ENCODE measurements at places on chromosomes 16 and 17. TPM values are rescaled to one million over a fixed set of nuclear protein-coding genes. Genes with fewer than 3 reads are reported as not detected.
A peak's percentile ranks its signal among the peaks of the same experiment; 100 is the strongest.

CHD3 gene
- 78.1 TPM for total RNA-seq

TM4SF5 gene
- total RNA-seq = not detected

BCAR1 gene
- 17.8 TPM for total RNA-seq

ITGAX gene
- 0.18 TPM for total RNA-seq

MYL11 gene
- not detected for total RNA-seq

ZG16B gene
- 0.54 TPM for total RNA-seq

KRT33B gene
- 0.18 TPM for total RNA-seq

SLC22A31 gene
- 0.56 TPM for total RNA-seq

DNA sequence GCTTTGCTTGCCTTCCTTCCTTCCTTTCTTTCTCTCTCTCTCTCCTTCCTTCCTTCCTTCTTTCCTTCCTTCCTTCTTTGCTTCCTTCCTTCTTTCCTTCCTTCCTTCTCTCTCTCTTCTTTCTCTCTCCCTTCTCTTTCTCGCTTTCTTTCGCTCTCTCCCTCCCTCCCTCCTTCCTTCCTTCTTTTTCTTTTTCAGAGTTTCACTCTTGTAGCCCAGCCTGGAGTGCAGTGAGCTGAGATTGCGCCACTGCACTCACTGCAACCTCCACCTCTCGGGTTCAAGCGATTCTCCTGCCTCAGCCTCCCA, 17.9 kb downstream of the FOXJ1 start:
- H3K27ac ChIP-seq = no peak overlapping the region
- H3K27me3 ChIP-seq = peaks cover 14% of the 10 kb centered on the region
- no peak overlapping the region for H3K4me3 ChIP-seq

- DNase-seq = no peak
- H3K27me3 ChIP-seq = peaks cover 3% of the 10 kb centered on the region
- H3K27ac ChIP-seq = no peak overlapping the region
- H3K4me3 ChIP-seq = no peak overlapping the region
- peaks cover 2% of the 10 kb centered on the region for H3K4me1 ChIP-seq
Observed at GRCh38 chr17:65751263-65751662, 189.8 kb upstream of the AXIN2 start.

- no peak overlapping the region for H3K27ac ChIP-seq
- DNase-seq = no peak
- H3K4me1 ChIP-seq = peaks cover 6% of the 10 kb centered on the region
- H3K36me3 ChIP-seq = peaks cover 3% of the 10 kb centered on the region
Observed at GRCh38 chr17:80106176-80106575, 4.8 kb downstream of the GAA start.

GRCh38 chr17:2452216-2452750, 51.4 kb upstream of the MNT start:
- no peaks in the 10 kb centered on the region for H3K27me3 ChIP-seq
- H3K4me3 ChIP-seq = no peak overlapping the region
- H3K36me3 ChIP-seq = peaks cover 3% of the 10 kb centered on the region
- peak; percentile 42 for DNase-seq
- peaks cover 3% of the 10 kb centered on the region for H3K4me1 ChIP-seq
- H3K27ac ChIP-seq = no peak overlapping the region

GRCh38 chr17:37318931-37319594, 56.7 kb upstream of the C17orf78 start:
- H3K27me3 ChIP-seq = no peaks in the 10 kb centered on the region
- H3K4me3 ChIP-seq = no peak overlapping the region
- no peaks in the 10 kb centered on the region for H3K4me1 ChIP-seq

GRCh38 chr17:67716405-67716798, 1.3 kb upstream of the NOL11 start:
- H3K4me3 ChIP-seq = no peak overlapping the region
- H3K27ac ChIP-seq = no peak overlapping the region
- H3K27me3 ChIP-seq = no peaks in the 10 kb centered on the region
- no peaks in the 10 kb centered on the region for H3K36me3 ChIP-seq
- peaks cover 2% of the 10 kb centered on the region for H3K4me1 ChIP-seq
- DNase-seq = no peak

DNA sequence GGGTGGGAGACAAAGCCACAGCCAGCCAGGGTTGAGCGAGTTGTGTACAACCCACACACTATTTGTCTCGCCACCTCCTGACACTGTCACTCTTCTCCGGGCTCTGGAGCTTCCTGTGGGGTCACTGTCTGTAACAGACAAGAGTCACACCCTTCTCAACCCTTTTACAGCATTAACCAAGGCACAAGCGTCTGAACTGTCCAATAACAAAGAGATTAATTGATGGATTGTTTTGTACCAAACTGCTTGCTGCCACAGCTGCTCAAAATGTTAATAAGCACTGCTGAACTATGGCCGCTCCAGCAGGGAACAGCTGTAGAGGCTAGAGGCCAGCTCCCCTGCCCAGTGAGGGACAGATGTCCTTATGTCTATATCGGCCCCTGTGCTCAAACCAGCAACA, 25.2 kb upstream of the HYDIN start:
- no peak for DNase-seq
- no peak overlapping the region for H3K4me3 ChIP-seq
- H3K27ac ChIP-seq = no peak overlapping the region
- H3K36me3 ChIP-seq = no peaks in the 10 kb centered on the region

- H3K4me3 ChIP-seq = no peak overlapping the region
- no peak for DNase-seq
- no peak overlapping the region for H3K27ac ChIP-seq
- peaks cover 3% of the 10 kb centered on the region for H3K4me1 ChIP-seq
Observed at GRCh38 chr16:70648606-70649005, 2.2 kb downstream of the IL34 start.

DNA sequence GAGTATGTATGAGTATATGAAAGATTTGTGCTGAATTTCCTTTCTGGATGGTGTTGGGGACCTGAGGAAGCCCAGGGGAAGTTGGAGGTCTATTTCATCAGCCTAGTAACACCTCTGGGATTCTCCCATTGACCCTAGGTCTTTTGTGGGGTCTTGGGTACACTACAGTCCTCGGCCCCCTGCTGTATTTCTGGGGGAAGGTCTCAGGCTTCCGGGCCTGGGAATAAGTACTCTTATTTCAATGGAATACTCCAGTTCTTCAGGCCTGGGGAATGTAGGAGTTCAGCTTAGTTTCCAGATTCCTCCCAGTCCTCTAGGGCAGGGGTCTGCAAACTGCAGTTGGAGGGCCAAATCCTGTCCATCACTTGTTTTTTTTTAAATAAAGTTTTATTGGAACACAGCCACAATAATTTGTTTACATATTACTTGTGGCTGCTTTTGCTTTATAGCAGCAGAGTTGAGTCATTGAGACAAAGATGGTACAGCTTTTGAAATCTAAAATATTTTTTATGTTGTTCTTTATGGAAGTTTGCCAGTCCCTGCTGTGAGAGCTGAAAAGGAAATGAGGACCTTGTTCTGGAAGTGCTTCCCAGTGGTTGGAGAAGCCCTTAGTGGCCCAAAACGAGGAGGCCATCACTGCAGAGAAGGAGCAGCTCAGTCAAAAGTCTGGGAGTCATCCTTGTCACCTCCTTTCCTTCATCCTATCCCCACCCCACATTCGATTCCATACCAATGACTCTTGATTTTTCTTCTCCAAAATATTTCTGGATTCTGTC, 142.5 kb upstream of the HS3ST2 start:
- no peaks in the 10 kb centered on the region for H3K36me3 ChIP-seq
- H3K27me3 ChIP-seq = peaks cover 23% of the 10 kb centered on the region
- H3K4me3 ChIP-seq = no peak overlapping the region
- no peak overlapping the region for H3K27ac ChIP-seq
- H3K4me1 ChIP-seq = no peaks in the 10 kb centered on the region
- DNase-seq = peak; percentile 18

DNA sequence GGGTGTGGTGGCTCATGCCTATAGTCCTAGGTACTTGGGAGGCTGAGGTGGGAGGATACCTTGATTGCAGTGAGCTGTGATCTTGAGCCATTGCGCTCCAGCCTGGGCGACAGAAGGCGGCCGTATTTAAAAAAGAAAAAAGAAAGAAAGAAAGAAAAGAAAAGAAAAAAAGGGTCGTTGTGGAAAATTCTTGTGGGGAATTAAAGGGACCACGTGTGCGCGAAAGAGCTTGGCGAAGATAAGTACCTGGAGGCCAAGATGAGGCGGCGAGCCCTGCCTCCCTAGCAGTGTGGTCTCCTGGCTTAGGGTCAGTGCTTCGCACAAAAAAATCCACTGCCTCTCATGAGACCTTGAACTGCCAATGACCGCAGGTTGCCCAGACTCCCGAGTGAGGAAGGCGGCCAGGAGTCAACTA, 728 bp upstream of the NMT1 start:
- H3K4me1 ChIP-seq = peaks cover 6% of the 10 kb centered on the region
- H3K27me3 ChIP-seq = no peaks in the 10 kb centered on the region
- H3K27ac ChIP-seq = peak overlapping the region; percentile 75
- DNase-seq = no peak

DNA sequence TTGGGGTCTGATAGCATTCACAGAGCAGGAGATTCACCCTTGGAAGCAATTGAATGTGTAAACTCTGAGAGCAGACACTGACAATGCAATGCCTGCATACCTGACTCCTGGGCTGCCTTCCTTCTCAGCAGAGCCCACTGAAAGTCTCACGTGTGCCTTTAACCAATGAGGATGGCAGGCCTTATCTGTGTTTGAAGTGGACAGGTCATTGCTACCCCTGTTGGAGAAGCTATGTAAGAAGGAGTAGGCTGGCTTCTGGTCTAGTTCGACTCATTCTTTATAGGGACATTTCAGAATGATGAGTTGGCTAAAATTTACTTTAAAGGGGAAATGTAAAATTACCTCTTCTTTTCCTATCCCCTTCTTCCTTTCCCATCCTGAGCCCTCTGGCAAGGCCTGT, 446.3 kb downstream of the SLC39A11 start:
- no peaks in the 10 kb centered on the region for H3K36me3 ChIP-seq
- no peak overlapping the region for H3K27ac ChIP-seq
- H3K4me3 ChIP-seq = no peak overlapping the region
- H3K27me3 ChIP-seq = no peaks in the 10 kb centered on the region
- no peaks in the 10 kb centered on the region for H3K4me1 ChIP-seq

DNA sequence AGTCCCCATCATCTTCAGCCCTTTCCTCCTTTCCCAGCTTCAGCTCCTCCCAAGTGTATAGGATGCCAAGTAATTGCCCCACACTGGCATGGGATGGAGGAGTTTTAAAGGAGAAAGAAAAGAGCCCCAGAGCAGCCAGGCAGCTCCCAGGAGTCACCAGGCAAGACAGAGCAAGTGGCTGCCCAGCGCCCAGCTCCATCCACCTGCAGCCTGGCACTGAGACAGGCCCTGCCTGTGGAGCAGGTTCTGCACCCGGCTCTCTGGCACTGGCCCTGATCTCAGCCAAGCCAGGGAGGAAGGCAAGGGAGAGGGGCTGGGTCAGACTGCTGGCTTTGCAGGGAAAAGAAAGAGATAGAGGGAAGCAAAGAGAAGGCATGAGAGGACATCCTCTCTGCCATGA, 21.7 kb downstream of the FOXN1 start:
- H3K27ac ChIP-seq = no peak overlapping the region
- no peak for DNase-seq
- H3K36me3 ChIP-seq = no peaks in the 10 kb centered on the region
- H3K4me1 ChIP-seq = peaks cover 22% of the 10 kb centered on the region
- no peak overlapping the region for H3K4me3 ChIP-seq

GRCh38 chr17:69853541-69854224, 221.3 kb upstream of the KCNJ16 start:
- H3K36me3 ChIP-seq = no peaks in the 10 kb centered on the region
- no peak overlapping the region for H3K4me3 ChIP-seq
- H3K27ac ChIP-seq = no peak overlapping the region
- no peaks in the 10 kb centered on the region for H3K27me3 ChIP-seq

GRCh38 chr16:72214821-72215220, 42.9 kb upstream of the PMFBP1 start:
- H3K4me3 ChIP-seq = no peak overlapping the region
- H3K27me3 ChIP-seq = no peaks in the 10 kb centered on the region
- no peaks in the 10 kb centered on the region for H3K4me1 ChIP-seq
- no peak for DNase-seq
- no peak overlapping the region for H3K27ac ChIP-seq
- no peaks in the 10 kb centered on the region for H3K36me3 ChIP-seq

All from IMR-90 (cell line).